ENCODE measurements at places on chromosomes 5 and 9.

GRCh38 chr9:89888677-89889076, 283.9 kb downstream of the GADD45G start:
- DNase-seq, result no peak

- DNase-seq, result no peak
Observed at GRCh38 chr5:126208691-126209090, 214.5 kb upstream of the GRAMD2B start.

DNA sequence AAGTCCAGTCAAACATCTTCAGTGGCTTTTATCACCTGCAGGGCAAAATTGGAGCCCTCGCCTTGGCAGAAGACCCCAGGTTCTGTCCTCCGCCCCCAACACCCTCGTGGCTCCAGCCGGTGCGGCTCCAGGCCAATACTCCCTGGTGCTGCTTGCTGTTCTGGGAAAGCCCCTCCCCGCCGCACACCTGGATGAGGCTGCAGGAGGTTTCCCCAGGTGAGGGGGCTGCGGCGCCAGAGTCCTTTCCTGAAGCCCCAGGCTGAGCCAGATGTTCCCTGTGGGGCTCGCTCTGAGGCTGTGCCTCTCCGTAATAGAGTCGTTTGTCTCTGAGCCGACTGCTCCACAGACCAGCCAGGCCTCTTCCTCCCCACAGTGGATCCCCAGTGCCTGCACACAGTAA, 375.4 kb upstream of the IRX1 start:
- DNase-seq, result no peak

DNA sequence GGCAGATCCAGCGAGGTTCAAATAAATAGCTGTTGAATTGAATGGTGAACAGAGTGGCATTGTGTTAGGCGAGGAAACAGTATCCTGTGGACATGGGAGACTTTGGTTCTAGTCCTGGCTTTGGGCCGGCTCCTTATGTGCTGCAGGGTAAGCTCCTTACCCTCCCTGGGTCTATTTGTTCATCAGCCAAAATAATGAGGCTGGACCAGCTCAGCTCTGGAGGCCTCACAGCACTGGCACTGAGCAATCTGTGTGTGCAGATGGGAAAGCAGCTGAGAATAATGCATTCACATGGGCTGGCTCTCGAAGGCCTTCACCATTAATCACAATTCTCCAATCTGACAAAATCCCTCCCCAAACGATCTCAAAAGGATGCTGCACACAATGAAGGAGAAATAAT, 81.9 kb downstream of the APBA1 start:
- DNase-seq, result no peak

DNA sequence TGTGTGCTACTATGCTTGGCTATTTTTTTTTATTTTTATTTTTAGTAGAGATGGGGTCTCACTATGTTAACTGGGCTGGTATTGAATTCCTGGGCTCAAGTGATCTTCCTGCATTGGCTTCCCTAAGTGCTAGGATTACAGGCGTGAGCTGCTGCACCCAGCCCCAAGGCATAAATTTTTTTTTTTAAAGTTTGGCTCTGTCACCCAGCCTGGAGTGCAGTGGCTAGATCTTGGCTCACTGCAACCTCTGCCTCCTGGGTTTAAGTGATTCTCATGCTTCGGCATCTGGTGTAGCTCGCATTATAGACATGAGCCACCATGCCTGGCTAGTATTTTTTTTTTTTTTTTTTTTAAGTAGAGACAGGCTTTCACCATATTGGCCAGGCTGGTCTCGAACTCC, 70.3 kb downstream of the RAB24 start:
- no peak for DNase-seq

DNA sequence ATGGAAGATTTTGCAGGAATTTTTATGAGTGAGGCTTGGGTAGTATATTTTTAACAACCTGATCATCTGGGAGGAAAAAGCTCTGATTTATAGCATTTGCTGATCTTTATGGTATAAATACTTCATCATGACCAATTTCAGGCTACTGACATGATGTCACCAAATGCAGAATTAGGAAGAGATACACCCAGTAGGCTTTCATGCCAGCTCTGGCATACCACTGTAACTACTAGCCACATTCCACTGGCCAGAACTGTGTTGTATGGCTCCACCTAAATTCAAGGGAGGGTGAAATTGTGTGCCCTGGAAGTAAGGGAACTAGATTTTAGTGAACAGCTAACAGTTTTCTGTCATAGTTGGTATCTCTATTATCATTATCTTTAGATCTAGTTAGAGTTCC, 17.6 kb downstream of the AP3S1 start:
- DNase-seq, result no peak

DNA sequence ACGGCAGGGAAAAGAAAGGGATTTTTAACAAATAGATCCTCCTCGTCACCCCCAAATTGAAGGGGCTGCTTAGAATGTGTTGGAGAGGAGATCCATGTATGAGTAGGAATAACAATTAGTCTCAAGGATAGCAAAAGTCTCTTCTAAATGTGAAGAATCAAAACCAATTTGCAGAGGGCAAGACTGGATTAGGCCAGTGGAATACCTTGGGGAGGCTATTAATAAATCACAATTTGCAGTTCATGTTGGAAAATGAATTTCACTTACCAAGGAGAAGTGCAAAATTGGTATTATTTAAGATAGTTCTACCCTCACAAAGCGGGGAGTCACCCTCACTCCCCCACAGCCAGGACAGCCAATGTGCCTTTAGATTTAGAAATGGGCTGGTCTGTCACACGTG, 299.8 kb upstream of the SLC30A5 start:
- DNase-seq, result no peak
